ENCODE measurements at places on chromosomes 11 and 22. TPM values are rescaled to one million over a fixed set of nuclear protein-coding genes. Genes with fewer than 3 reads are reported as not detected.

DNA sequence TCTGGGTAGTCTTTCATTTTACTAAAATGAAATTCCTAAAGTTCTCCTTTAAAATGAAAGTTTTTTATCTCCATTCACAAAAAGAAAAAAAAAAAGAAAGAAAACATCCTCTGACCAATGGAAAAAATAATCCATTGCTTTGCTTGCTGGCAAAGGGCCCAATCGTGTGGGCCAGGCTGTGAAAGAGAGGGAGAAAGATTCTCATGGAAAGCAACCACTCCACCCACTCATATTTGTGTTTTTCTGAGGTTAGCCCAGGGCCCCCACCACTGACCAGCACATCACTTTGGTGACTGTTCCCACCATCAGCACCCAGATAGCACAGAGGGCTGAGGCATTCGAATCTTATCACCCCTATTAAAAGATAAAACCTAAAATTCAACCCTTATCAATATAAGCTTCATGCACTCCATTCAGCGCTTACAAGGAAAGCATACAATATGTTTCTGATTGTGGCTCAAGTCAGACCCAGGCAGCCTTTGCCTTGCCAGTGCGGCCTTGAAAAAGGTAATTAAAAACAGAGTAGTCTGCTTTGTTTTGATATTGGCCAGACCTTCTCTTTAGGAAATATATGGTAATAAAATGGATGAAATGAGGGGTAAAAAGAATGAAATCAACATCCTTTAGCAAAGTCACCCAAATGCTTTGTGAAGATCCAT is 192.8 kb downstream of the ETS1 start:
- DNase-seq = no peak

DNA sequence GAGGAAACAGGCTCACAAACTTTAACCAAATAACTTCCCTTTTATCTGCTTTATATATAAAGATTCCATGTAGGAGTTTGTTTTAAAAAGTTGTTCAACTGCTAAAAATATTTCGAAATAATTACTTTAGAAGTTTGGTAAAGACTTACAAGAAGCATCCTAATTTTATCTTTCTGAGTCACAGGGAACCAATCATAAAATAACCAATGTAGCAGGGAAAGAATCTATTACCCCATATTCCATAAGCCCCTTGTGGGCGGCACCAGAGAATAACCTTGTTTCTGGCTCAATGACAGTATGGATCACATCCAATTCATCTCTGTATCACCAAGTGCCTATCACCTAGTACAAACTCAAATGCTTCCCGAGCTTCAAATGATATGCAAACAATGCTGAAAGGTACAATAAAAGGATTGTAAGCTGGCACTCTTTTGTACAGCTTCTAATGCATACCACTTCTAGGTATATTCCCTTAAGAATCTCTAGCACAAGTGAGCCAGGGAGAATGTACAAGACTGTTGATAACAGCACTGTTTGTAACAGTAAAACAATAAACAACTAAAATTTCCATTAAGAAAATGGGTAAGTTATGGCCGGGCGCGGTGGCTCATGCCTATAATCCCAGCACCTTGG is 158.4 kb downstream of the ATG16L2 start:
- DNase-seq = no peak

DNA sequence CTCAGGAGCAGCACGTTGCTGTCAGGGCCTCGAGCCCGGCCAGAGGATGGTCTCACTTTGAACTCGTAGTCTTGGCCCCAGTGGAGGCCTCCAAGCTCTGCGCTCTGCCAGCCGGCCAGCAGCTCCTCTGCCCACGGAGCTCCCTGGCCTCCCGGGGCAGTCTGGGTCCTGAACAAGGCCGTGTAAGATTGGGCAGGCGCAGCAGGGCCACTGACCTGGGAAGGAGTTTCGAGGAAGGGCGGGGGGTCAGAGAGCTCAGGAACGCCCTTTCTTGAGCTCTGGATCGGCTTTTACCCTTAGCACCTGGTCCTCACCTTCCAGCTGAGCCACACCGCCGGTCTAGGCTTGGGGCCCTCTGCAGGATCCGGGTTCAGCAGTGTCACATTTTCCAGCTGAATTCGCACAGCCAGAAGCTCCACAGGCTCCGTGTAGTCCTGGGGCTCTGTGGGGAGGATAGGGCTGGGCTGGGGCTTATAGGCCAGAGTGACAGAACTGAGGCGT is 2.1 kb downstream of the ROBO4 start:
- DNase-seq = no peak

DNA sequence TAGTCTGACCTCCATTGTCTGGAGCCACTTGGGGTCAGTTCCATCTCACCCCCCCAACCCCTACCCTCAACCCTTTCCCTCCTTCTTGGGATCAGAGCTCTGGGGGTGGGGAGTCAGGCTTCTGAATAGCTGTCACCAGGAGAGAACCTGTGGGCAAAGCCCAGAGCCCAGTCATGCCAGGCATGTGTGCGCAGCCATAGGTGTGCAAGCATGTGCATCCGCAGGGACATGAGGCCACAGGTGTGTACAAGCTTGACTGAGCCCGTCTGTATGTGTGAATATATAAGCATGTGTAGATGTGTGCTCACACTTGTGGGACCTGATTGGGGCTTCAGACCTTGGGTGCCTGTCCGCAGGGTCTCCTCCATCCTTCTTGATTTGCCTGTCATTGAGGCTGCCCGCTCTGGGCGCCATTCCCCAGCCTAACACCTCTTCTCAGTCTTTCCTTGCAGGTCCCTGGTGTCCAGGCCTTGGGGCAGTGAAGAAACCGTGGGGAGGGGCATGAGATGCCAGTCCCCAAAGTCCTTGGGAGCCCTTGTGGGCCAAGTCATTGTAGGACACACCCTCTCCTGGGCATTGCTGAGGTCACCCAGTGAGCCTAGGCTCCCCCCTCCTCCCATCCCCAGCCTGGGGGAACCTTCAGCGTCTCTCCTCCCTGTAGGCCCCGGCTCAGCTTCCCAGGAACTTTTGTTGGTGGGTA is 9.0 kb downstream of the ATG16L2 start:
- no peak for DNase-seq

GRCh38 chr11:96267496-96268032 is 75.4 kb downstream of the MAML2 start:
- no peak for DNase-seq

DNA sequence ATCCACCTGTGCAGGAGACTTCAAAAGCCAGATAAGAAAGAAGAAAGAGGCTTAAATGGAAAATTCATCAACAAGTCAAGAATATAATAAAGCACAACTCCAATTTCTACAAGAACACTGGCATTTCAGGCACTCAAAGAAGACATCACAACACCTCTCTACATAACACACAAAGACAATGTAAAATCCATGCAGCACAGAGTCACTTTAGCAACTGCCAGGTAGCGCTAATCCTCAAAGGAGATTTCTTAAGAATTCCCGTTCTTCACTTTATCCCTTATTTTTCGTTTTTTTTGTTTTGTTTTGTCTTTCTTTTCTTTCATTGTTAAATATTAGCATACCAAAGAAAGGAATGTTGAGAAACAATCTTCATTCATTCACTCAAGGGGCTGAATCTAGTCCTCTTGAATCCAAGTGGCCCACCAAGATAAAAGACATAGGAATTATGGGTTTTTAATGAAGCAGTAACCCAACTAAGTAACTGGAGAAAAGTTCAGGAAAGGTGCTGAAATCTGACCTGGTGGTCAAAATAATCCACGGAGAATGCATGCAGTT is 95.0 kb downstream of the CADM1 start:
- no peak for DNase-seq

DNA sequence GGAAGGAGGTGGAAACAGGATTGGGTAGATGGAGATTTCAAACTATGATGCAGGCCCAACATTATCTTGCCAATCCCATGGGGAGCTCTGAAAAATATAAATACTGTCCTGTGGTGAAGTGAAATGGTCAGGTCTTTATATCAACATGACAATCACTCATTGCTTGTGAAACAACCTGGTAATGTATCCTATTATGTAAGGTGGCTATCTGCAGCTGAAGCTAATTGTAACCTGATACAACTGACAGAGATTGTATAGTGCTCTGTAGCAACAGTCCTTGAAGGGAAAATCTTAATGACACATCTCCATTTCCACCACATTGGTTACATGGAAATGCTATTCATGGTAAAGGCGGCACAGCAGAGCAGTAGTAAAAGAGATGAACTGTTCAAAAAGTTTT is 20.7 kb upstream of the CHORDC1 start:
- no peak for DNase-seq

DNA sequence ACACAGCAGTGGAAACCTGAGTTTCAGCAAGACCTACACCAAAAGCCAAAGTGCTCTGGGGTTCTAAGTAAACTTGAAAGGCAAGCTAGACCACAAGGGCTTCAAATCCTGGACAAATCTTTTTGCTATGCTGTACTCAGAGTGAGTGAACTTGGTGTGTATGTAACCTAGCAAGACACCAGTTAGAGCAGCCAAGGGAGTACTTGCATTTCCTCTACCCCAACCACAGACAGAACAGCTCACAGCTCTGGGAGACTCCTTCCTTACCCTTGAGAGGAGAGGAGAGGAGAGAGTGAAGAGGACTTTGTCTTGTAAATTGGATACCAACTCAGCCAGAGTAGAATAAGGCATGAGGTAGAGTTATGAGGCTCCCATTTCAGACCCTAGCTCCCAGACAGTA is 71.4 kb downstream of the CTSC start:
- DNase-seq = no peak

GRCh38 chr22:44297470-44298061 is 15.2 kb downstream of the SHISAL1 start:
- DNase-seq = no peak

DNA sequence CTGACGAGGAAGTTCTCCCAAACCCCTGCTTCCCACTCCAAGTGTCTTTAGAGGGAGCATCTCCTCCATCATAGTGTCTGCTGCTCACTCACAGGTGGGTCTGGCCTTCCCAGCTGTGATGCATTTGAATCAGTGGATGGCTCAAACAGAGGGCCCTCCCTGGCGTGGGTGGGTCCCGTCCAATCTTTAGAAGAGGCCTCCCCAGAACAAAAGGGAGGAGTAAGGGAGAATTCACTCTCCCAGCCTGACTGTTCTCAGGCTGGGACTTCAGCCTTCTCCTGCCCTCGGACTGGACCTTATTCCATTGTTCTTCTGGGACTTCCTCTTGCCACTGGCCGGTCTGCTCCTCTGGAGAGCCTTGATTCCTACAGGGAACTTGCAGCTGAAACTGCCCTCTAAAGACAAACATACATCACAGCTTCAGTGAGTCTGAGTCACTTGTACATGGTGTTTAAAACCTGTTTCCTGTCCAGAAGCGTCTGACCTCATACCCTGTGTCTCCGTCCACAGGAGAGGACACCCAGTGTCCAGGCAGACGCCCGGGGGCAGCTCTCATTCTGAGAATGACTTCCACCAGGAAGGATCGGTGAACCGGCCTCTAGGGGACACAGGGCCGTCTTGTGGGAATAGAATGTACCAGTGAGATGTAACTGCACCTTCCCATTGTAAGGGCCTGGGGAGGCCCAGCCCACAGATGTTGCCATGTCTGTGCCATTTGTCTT is 234.7 kb downstream of the BRD1 start:
- DNase-seq = no peak

GRCh38 chr11:114059278-114059983 is at the start of gene ZBTB16:
TSS of gene ZBTB16 (plus strand) at chr11:114059711. CDS start at chr11:114063301, 3,590 bp downstream.
- no peak for DNase-seq

GRCh38 chr11:109695696-109696095 is 273.7 kb downstream of the C11orf87 start:
- no peak for DNase-seq

DNA sequence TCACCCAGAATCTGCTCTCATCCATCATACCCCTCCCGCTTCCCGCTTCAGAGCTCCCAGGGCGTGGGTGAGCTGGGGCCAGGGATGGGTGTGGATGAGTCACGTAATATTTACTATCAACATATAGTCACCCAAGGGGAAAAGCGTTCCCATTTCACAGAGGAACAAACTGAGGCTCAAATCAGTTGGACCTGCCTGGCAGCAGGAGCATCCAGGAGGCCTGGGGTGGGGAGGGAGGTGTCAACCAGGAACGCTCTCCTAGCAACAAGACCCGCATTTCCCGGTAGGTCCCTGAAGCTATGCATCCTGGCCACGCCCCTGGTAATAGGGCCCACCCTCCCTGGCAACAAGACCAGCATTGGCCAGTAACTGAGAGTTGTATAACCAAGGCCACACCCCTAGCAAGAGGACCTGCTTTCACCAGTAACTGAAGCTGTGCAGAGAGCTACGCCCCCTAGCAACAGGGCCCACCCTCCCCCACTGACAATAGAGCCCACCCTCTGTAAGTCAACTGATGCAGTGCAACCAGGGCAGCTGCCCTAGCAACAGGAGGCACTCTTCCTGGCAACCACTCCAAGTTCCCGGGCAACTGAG is 32.7 kb upstream of the TXNRD2 start:
- DNase-seq = peak; percentile 64

- DNase-seq = no peak
Observed at GRCh38 chr11:61713464-61713863, 33.3 kb downstream of the DAGLA start.

DNA sequence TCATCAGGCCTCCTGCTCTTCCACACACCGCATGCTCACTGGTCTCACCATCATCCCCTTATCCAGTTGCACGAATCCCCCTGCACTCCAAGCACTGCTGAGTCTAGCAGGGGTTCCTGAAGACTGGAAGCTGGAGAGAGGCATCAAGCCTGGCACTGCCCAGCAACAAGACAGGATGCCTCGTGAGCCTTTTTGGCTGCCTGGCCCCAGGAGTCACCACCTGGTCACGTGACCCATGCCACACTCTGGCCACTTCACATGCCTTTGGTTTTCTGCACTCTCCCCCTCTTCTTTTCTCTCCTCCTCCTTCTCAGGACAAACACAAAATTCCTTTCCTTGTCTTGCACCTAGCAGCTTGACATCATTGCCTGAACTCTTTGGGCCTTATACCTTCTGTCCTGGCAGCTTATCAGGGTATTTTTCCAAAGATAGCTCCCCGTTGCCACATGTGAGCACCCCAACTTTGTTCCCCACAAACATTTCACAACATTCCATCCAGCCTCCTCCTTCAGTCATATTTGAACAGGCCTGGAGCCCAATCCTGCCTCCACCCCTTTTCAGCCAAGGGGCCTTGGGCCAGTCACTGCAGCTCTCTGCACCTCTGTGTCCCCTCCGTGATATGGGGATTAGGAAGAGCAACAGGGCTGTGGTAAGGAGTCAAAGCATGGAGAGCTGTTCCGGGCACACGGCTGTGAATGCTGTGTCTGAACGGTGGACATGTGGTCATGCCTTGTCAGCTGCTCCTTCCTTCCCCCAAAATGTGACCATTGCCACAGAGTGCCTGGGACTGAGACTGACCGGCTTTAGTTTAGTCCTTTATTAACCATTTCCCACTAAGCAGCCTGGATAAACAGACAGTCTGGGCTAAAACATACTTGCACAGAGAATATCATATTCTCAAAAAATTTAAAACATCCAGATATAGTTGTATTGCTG is 2.8 kb upstream of the PACSIN2 start:
- no peak for DNase-seq

GRCh38 chr11:78646564-78647185 is 72.0 kb upstream of the NARS2 start:
- DNase-seq = peak; percentile 44

- no peak for DNase-seq
Observed at GRCh38 chr11:117382746-117383145, 55.1 kb downstream of the CEP164 start.

- DNase-seq = no peak
Observed at GRCh38 chr11:63427971-63428508, 58.5 kb downstream of the SLC22A9 start.

The PTGDR2 gene
- 0.06 TPM for total RNA-seq

The MRGPRX3 gene
- total RNA-seq = not detected

The MS4A6E gene
- not detected for total RNA-seq

The E2F8 gene
- total RNA-seq = 7.7 TPM

The OR10D3 gene
- not detected for total RNA-seq

The CKAP5 gene
- 86.5 TPM for total RNA-seq

The OR5AS1 gene
- not detected for total RNA-seq

All from Daoy (cell line).